HepG2 (cell line): ENCODE measurements at places on chromosomes 13 and 19.

DNA sequence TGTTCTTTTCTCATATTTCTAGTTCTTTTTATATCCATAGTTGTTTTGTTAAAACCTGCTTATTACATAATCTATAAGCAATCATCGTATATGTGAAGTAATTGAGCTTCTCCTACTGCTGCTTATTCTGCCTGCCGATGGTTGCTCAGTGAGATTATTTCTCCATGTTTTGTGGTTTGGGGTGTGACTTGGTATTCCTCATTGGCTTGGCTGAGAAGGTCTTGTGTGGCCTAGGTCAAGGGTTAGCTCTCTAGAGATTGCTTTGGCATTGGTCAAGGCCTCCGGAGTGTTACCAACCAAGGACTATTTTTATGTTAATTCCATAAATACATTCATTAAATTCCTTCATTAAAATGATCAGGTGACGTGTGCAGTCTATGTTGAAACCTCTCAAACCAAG lies 302.8 kb downstream of the MYO16 start:
- DNase-seq: no peak

DNA sequence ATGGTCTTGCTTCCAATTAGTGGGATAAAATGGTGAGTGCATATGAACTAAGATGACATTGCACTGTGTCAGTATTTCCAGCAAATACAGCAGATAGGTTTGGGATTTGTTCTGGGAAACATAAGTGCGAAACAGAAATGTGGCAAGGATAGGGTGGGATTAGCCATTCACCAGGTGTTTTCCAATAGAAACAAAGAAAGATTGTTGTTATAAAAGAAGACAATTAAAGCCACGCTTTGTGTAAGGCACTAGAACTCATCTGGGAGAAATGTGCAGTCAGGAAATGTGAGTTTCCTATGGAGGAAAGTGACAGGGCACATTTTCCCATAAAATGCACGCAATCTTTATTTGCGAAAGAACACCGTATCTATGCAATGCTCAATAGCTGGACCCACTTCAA lies 1547.8 kb downstream of the EFNB2 start:
- DNase-seq: no peak

- DNase-seq: no peak
Observed at GRCh38 chr19:16228637-16229321, 31.1 kb downstream of the AP1M1 start.

- no peak for DNase-seq
Observed at GRCh38 chr13:108957369-108958012, 328.1 kb downstream of the MYO16 start.

GRCh38 chr13:37599519-37599918 lies 951 bp upstream of the POSTN start:
- DNase-seq: no peak

GRCh38 chr19:43644181-43644580 lies 4.5 kb upstream of the CADM4 start:
- DNase-seq: no peak

DNA sequence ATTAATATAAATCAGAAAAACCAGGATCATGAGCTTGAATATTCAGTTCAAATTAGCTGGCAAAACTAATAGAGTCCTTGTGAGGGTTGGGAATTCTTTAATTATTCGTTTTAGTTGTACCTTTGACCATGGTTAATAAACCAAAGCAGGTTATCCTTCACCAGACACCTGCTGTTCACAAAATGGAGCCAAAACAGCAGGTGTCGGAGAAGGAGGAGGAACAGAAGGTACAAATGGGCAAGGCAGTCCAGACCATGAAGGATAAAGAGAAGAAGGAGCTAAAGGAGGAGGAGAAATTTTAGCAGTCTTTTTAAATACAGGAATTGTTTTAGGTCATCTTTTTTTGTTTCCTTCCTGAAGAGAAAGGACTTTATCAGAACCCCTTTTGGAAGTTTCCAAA lies 106.1 kb downstream of the NHLRC3 start:
- DNase-seq: no peak
